ENCODE measurements at places on chromosomes 16 and 17. TPM values are rescaled to one million over a fixed set of nuclear protein-coding genes. Genes with fewer than 3 reads are reported as not detected.

Gene PPM1E
- total RNA-seq: 0.08 TPM

- H3K4me1 ChIP-seq: peaks cover 72% of the 10 kb centered on the region
- H3K27me3 ChIP-seq: no peaks in the 10 kb centered on the region
- no peak for DNase-seq
- H3K36me3 ChIP-seq: no peaks in the 10 kb centered on the region
- H3K27ac ChIP-seq: no peak overlapping the region
These were observed 9.9 kb downstream of the FAM83G start for GRCh38 chr17:18994631-18995030.

- H3K4me3 ChIP-seq: no peak overlapping the region
- DNase-seq: no peak
- no peaks in the 10 kb centered on the region for H3K27me3 ChIP-seq
- H3K4me1 ChIP-seq: no peaks in the 10 kb centered on the region
These were observed 198.4 kb upstream of the SOX9 start for GRCh38 chr17:71922439-71922838.

- H3K4me3 ChIP-seq: no peak overlapping the region
- no peaks in the 10 kb centered on the region for H3K36me3 ChIP-seq
- no peaks in the 10 kb centered on the region for H3K27me3 ChIP-seq
- no peak overlapping the region for H3K27ac ChIP-seq
- DNase-seq: no peak
- H3K4me1 ChIP-seq: peaks cover 23% of the 10 kb centered on the region
These were observed 67.1 kb upstream of the METRNL start for GRCh38 chr17:83012200-83012785.

DNA sequence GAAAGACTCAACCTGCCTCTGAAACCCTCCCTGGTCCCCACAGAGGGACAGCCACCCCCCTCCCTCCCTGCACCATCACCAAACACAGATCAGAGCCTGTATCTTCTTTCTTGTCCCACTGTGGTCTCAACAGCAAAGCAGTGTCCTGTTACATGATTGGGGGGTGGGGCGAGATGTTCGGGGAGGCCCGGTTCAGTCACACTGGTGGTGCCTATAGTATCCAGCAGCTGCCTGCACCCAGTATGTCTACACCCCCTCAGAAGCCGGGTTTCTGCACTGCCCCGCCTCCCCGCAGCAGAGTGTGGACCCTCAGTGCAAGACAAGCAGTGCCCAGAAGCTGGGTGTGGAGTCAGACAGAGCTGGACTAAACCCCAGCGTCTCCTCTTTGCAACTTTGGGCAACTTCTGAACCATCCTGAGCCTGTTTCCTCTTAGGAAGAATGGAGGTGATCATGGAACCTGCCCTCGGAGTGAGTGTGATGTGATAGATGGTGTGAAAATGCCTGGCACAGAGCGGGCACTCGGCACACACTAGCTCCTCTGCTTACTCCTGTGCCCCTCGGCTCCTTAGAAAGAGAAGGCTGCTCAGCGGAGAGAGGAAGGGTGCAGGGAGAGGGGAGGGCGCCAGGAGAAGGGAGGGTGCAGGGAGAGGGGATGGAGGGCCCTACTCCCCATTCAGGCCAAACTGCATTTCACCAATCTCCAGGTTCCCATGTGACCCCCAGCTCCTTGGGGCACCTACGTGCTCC is 84.0 kb upstream of the TNRC6C start:
- no peaks in the 10 kb centered on the region for H3K4me1 ChIP-seq
- peaks cover 3% of the 10 kb centered on the region for H3K27me3 ChIP-seq
- no peak overlapping the region for H3K27ac ChIP-seq

Gene CD19
- total RNA-seq: not detected

- peak overlapping the region; percentile 83 for H3K4me3 ChIP-seq
- peaks cover 20% of the 10 kb centered on the region for H3K36me3 ChIP-seq
- peak overlapping the region; percentile 94 for H3K27ac ChIP-seq
- no peaks in the 10 kb centered on the region for H3K27me3 ChIP-seq
- DNase-seq: no peak
These were observed 683 bp upstream of the SLC7A6 start for GRCh38 chr16:68263559-68264127.

Gene DRC7
- not detected for total RNA-seq

Measured in suprapubic skin (tissue), 4 donors.